Cardiac ventricle fibroblast (primary cell): ENCODE measurements at places on chromosomes 2 and 18. TPM values are rescaled to one million over a fixed set of nuclear protein-coding genes. Genes with fewer than 3 reads are reported as not detected.

The TNFAIP6 gene
- 19.3 and 29.5 TPM in 2 replicates for total RNA-seq

The CPSF3 gene
- 21.6 and 43.9 TPM in 2 replicates for total RNA-seq

The ST6GAL2 gene
- total RNA-seq: 2.7 and 4.7 TPM in 2 replicates

The R3HDM1 gene
- total RNA-seq: 16.0 and 21.7 TPM in 2 replicates

The ABCA12 gene
- 0.05 and 0.06 TPM in 2 replicates for total RNA-seq

The RNF152 gene
- total RNA-seq: 2.3 and 4.3 TPM in 2 replicates

The ALLC gene
- not detected in 2 replicates for total RNA-seq

The LOXHD1 gene
- 0.05 TPM in 1 of 2 replicates, not detected in the other for total RNA-seq

The CFAP65 gene
- 0.34 TPM in 1 of 2 replicates, not detected in the other for total RNA-seq
